ENCODE measurements at places on chromosomes 12 and 14. TPM values are rescaled to one million over a fixed set of nuclear protein-coding genes. Genes with fewer than 3 reads are reported as not detected.

ESR2 gene
- total RNA-seq = 0.08 TPM

TBC1D30 gene
- 1.3 TPM for total RNA-seq

DCN gene
- total RNA-seq = 0.22 TPM

COL2A1 gene
- 0.12 TPM for total RNA-seq

RTN1 gene
- not detected for total RNA-seq

CCDC88C gene
- 5.9 TPM for total RNA-seq

EVL gene
- total RNA-seq = 28.4 TPM

OVCH1 gene
- total RNA-seq = not detected

WDR89 gene
- total RNA-seq = 8.4 TPM

CEBPE gene
- total RNA-seq = 0.08 TPM

ESPL1 gene
- total RNA-seq = 18.2 TPM

C12orf42 gene
- total RNA-seq = not detected

CRIP1 gene
- 1,791 TPM for total RNA-seq

NRL gene
- total RNA-seq = 0.59 TPM

CLEC2A gene
- not detected for total RNA-seq

CLEC1B gene
- not detected for total RNA-seq

DTX1 gene
- total RNA-seq = 0.50 TPM

LMNTD1 gene
- not detected for total RNA-seq

All from A549 treated with Hydrocortisone at 1 μM for 4 hours (cell line).